Posterior vena cava (tissue), 2 donors: ENCODE measurements at places on chromosomes 1 and 21. TPM values are rescaled to one million over a fixed set of nuclear protein-coding genes. Genes with fewer than 3 reads are reported as not detected.

Gene NEXN
- 202 TPM for total RNA-seq

Gene ESRRG
- total RNA-seq: not detected

GRCh38 chr1:156389311-156389710, 20.3 kb downstream of the RHBG start:
- DNase-seq: no peak

DNA sequence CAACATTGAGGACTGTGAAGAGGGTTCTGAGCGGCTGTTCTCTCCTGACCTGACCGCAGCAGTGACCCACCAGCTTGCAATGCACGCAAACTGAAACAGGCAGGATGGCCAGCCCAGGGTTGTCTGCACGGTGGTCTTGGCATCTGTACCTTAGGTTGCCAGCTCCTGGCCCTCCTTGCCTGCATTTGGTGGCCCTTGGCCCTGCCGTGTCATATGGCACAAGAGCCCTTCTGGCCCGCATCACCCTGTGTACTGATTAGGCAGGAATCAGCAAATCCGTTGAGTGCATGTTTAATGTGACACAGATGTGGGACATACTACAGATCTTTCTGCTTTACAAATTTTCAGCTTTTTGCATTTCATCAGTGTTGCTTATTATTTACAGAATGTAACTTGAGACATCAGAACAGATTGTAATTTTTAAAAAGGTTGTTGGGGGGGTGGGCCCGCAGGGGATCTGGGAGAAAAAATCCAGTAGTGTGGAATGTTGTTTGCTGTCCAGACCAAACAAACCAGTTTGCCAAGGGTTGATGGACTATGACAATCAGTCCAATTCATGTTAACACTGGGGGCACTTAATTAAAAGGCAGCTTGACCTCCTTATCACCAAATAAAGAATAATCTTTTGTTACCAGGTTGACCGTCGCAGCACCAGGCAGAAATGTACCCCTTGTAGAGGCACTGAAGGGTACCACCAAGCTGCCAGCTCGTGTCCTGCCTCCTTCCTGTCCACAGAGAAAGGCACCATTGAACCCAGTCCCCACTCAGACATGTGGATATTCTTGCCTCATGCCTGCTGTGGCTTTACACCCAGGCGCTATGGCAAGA, 132.6 kb downstream of the DHRS3 start:
- DNase-seq: no peak

DNA sequence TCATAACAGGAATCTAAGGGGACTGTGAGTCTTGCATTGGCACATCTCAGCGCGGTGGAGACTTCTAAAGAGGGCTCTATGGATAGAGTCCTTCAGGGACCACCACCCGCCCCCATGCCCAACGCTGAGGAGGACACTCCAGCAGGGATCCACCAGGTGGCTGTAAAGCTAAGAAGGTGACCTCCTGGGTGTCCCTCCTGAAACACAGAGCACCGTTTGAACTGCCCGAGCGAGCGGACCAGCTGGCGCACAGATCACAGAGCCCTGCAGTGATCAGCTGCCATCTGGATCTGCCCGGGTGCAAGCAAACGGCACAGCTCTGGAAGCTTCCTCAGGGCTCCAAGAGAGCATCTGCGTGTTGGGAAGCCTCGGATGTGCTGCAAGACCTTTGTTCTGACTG, 51.3 kb upstream of the LYST start:
- no peak for DNase-seq

- DNase-seq: no peak
Measured at GRCh38 chr1:82565546-82565945, 764.8 kb downstream of the ADGRL2 start.

DNA sequence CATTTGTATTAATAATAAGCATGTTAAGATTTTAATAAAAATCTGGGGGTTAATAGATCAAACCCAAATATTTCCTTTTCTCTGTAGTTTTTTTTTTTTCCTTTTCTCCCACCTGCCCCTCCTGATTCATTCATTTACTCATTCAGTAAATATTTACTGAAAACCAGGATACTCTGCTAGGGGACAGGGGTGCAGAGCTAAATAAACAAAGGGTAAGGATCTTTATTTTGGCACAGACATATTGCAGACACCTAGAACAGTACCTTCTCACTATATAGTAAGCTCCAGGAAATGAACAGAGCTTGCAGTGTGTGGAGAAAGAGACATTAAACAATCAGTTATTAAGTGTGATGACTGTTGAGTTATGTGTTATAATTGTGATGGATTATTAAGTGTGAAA, 60.9 kb downstream of the AK5 start:
- no peak for DNase-seq

- no peak for DNase-seq
Measured at GRCh38 chr1:155657463-155657862, 31.1 kb downstream of the YY1AP1 start.

- DNase-seq: no peak
Measured at GRCh38 chr1:117014209-117014608, 12.6 kb downstream of the CD101 start.
